Vagina (tissue), 2 donors: ENCODE measurements at places on chromosomes 5 and 9.

DNA sequence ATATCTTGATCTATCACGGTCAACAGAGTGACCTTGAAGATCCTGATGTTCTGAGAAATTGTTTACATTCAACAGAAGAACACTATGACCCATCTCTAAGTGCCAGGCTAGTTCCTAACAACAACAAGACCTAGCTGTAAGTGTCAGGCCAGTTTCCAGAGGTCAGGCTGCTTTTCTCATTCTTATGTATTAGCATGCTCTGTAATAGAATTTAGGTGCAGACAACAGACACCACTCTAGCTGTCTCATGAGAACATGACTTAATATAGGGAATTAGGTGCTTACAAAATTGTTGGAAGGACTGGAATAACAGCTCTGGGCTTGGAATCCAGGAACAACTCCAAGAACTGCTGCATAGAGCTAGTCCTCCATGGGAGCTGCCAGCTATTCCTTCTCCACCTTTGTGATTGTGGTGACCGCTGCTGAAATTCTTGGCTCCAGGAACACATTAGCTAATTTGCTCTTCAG is 138.7 kb downstream of the SNX18 start:
- H3K4me3 ChIP-seq, result no peak overlapping the region
- H3K4me1 ChIP-seq, result peaks cover 26% of the 10 kb centered on the region
- H3K27me3 ChIP-seq, result no peaks in the 10 kb centered on the region
- no peaks in the 10 kb centered on the region for H3K36me3 ChIP-seq
- DNase-seq, result no peak

DNA sequence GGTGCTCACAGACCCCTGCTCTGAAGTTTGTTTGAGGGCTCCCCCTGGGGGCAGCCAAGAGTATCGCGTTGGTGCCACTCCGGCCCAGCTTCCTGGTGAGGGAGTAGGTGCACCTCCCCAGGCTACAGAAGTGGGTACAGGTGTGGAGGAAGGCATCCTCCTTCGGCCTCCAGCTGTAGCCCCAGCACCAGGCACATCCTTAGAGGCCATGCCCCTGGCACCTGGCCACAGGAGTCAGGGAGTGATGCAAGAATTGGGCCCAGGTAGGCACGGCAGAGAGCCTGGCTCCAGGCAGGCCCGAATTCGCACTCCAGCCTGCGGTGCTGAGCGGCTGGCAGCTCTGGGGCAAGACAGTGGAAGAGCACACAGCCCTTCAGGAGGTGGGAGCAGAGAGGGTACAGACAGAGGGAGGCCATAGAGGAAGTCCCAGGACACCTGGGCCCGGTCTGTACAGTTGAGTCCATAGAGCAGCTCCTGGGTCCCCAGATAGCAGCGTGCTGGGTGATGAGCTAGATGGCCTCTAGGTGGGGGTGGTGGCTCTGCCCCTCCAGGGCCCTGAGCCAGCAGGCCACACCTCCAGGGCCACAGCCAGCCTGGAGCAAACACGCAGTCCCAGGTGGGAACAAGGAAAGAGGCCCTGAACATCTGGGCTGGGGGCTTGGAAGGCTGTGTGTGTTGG is 2.4 kb downstream of the SAPCD2 start:
- H3K36me3 ChIP-seq, result no peaks in the 10 kb centered on the region
- DNase-seq, result no peak
- H3K27me3 ChIP-seq, result no peaks in the 10 kb centered on the region
- no peak overlapping the region for H3K4me3 ChIP-seq

DNA sequence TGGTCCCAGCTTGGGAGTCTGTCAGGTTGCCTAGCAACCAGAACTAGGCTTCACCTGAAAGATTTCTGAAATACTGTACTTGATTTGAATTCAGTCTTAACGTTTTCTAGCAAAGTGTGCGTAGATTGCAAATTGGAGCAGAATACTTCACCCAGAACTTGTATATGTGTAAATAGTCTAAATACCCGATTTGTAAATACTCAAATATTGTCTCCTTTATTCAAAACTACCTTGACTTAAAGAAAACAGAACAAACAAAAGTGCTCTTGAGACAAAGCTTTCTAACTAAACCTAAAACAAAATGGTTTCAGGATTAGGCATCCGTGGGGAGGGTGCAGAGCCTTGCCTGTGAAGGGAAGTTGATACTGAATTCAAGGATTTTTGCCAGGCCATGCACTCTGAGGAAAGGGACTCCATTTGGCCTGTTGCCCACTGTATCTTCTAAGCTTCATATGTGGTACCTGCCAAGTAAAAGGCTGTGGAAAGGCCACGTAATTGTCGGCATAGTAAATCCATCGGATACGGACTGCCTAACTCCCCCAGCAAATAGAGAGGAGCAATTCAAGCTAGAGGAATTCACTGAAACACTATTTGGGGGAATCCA is 744 bp upstream of the HMGCS1 start:
- H3K36me3 ChIP-seq, result no peaks in the 10 kb centered on the region
- DNase-seq, result no peak
- peaks cover 39% of the 10 kb centered on the region for H3K4me1 ChIP-seq
- no peaks in the 10 kb centered on the region for H3K27me3 ChIP-seq
- peak overlapping the region; percentile 75 for H3K4me3 ChIP-seq

GRCh38 chr9:13364271-13365000 is 84.9 kb upstream of the MPDZ start:
- DNase-seq, result no peak
- no peaks in the 10 kb centered on the region for H3K27me3 ChIP-seq
- no peak overlapping the region for H3K27ac ChIP-seq
- peaks cover 6% of the 10 kb centered on the region for H3K4me1 ChIP-seq
- no peaks in the 10 kb centered on the region for H3K36me3 ChIP-seq
- no peak overlapping the region for H3K4me3 ChIP-seq

DNA sequence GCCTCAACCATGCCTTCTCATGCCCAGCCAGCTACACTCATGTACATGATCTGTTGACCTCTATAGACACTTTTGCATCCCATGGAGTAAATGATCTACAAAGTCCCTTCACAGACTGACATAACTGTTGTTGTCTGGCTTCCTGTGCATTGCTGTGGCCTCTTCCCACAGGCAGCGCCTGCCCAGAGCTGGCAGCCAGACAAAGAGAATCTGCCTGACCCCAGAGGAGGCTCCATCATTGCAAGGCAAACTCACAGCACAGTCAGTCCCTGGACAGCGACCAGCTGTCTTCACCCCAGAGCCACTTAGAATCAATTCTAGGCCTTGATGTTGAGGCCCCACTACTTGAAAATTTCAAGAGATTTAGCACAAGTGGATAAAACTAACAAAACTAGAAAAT is 65.5 kb downstream of the INSYN2B start:
- DNase-seq, result no peak
- no peaks in the 10 kb centered on the region for H3K36me3 ChIP-seq
- H3K4me1 ChIP-seq, result no peaks in the 10 kb centered on the region
- H3K27ac ChIP-seq, result no peak overlapping the region

DNA sequence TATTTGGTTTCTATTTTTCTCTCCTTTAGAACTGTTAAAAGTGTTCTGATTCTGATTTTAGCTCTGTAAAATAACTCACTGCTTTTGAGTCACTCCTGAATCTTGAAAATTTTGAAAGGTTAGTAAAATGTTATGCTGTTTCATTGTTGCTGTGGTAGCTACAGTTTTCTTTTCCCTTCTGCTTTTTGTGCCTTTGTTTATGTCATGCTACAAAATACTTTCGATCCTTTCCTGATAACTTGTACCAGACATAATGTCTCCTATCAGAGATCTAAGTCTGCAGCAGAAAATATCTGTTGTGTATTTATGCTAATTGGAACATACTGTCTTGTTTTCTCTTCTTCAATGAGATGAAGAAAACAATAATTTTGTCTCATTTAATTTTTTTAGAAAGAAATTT is 26.9 kb upstream of the CEP120 start:
- no peak overlapping the region for H3K27ac ChIP-seq
- no peak for DNase-seq
- H3K27me3 ChIP-seq, result no peaks in the 10 kb centered on the region
- no peak overlapping the region for H3K4me3 ChIP-seq
- peaks cover 10% of the 10 kb centered on the region for H3K4me1 ChIP-seq

- DNase-seq, result no peak
- peaks cover 54% of the 10 kb centered on the region for H3K4me1 ChIP-seq
- no peak overlapping the region for H3K4me3 ChIP-seq
- no peaks in the 10 kb centered on the region for H3K27me3 ChIP-seq
- H3K27ac ChIP-seq, result no peak overlapping the region
Observed at GRCh38 chr5:133992429-133993155, 12.2 kb downstream of the VDAC1 start.

DNA sequence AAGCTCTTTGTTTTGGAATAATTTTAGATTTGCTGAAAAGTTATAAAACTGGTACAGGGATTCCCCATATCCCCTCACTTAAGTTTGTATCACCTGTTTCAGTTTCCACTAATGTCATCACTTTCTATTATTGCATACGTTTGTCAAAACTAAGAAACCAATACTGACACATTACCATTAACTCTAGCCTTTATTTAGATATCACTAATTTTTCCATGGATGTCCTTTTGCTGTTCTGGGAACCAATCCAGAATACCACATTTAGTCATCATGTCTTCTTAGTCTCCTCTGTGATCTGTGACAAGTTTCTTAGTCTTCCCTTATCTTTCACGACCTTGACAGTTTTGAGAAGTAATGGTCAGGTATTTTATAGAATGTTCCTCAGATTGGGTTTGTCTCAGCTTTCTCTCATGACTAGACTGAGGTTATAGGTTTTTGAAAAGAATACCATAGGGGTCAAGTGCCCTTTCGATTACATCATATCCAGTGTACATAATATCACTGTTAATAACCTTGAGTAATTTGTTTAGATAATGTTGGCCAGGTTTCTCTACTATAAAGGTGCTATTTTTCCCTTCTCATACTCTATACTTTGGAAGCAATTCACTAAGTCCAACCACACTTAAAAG is 51.9 kb upstream of the NMUR2 start:
- H3K4me1 ChIP-seq, result no peaks in the 10 kb centered on the region
- no peak overlapping the region for H3K4me3 ChIP-seq
- DNase-seq, result no peak

GRCh38 chr5:178883815-178884430 is 11.8 kb upstream of the ZFP2 start:
- H3K4me3 ChIP-seq, result no peak overlapping the region
- no peak overlapping the region for H3K27ac ChIP-seq
- peaks cover 94% of the 10 kb centered on the region for H3K36me3 ChIP-seq
- H3K27me3 ChIP-seq, result no peaks in the 10 kb centered on the region
- DNase-seq, result no peak

- no peak for DNase-seq
- peaks cover 35% of the 10 kb centered on the region for H3K4me1 ChIP-seq
- H3K36me3 ChIP-seq, result no peaks in the 10 kb centered on the region
- H3K27ac ChIP-seq, result no peak overlapping the region
- no peak overlapping the region for H3K4me3 ChIP-seq
- no peaks in the 10 kb centered on the region for H3K27me3 ChIP-seq
Observed at GRCh38 chr9:94875300-94876020, 149.0 kb downstream of the AOPEP start.

DNA sequence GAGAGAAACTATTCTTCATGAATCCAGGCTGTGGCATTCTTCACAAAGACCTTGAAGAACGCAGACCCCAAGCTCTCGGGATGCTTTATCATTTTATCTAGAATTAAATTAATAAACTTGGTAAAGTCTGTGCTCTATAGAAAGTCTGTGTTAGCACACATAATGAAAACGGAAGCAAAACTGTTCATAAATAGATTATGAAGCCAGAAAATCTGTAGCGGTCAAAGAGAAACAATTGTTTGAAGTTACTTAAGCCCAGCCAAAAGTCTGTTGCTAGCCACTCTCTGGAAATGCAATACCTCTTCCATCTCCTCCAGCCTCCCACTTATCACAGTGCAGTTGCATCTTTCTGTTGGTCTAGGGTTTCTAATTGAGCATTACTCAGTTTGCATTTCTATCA is 375.9 kb downstream of the KIF4B start:
- no peak for DNase-seq
- no peak overlapping the region for H3K4me3 ChIP-seq
- H3K27ac ChIP-seq, result no peak overlapping the region
- H3K36me3 ChIP-seq, result no peaks in the 10 kb centered on the region
- H3K27me3 ChIP-seq, result no peaks in the 10 kb centered on the region

DNA sequence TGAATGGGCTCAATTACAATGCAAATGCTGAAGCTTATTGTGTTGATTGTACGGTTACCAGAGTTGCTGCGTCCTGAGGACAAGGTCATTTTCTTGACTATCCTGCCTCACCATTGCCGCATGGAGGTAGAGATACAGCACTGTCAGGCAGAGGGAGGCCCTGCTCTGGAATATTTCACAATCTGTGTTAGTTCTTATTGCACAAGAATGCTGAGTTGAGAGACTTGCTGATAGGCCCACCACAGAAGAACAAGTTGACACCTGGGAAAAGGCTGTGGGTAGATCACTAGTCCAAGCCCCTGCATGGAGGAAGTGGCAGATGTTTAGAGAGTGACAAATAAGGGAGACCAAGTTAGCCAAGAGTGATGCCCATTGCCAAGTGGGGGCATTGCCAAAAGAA is 344.5 kb upstream of the ITGA1 start:
- H3K36me3 ChIP-seq, result no peaks in the 10 kb centered on the region
- no peaks in the 10 kb centered on the region for H3K4me1 ChIP-seq
- no peak overlapping the region for H3K27ac ChIP-seq
- H3K4me3 ChIP-seq, result no peak overlapping the region
- H3K27me3 ChIP-seq, result no peaks in the 10 kb centered on the region
- DNase-seq, result no peak

- H3K4me1 ChIP-seq, result no peaks in the 10 kb centered on the region
- no peaks in the 10 kb centered on the region for H3K27me3 ChIP-seq
- no peak overlapping the region for H3K4me3 ChIP-seq
Observed at GRCh38 chr9:82057805-82058204, 69.2 kb downstream of the SPATA31D1 start.

- no peaks in the 10 kb centered on the region for H3K36me3 ChIP-seq
- no peak overlapping the region for H3K4me3 ChIP-seq
- no peaks in the 10 kb centered on the region for H3K27me3 ChIP-seq
- H3K4me1 ChIP-seq, result peaks cover 21% of the 10 kb centered on the region
Observed at GRCh38 chr5:158953929-158954534, 145.7 kb downstream of the EBF1 start.

DNA sequence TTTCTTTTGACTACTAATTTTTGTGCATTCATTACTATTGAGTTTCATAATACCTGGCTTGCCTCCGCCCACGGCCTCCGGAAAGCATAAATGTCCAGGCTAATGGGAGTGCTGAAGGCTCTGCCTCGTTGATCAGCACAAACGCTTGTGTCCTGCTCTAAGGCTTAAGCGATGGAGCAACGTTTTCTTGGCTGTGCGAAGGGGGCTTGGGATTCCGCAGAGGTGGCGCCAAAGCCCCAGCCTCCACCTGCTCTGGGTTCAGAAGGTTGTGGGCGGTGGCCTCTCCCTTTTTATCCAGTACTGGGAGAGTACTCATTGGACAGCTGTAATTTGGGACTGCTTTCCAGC is 19.7 kb downstream of the ANXA2R start:
- H3K27me3 ChIP-seq, result no peaks in the 10 kb centered on the region
- peak overlapping the region; percentile 36 for H3K4me3 ChIP-seq
- H3K36me3 ChIP-seq, result no peaks in the 10 kb centered on the region
- DNase-seq, result peak; percentile 83
